ENCODE measurements at places on chromosomes 5 and 9.
A peak's percentile ranks its signal among the peaks of the same experiment; 100 is the strongest.

- no peak for DNase-seq
These were observed 41.3 kb upstream of the HAND1 start for GRCh38 chr5:154519359-154519758.

DNA sequence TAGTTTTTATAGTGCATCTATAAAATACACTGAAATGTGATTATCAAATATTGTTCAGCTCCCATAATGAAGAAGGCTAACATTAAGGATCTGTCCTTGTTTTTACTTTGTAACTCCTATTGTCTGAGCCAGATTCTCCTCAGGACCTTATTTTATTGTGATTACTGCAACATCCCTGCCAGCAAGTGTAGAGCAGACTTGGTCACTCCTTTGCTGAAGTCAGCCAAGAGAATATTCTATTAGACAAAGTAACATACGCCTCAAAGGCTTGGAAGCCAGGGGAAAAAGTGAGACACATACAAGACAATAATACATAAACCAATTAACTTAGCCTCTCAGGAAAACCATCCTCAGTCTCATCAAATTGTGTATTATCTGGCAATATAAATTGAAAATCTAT lies 269.6 kb downstream of the ARL15 start:
- DNase-seq: no peak

DNA sequence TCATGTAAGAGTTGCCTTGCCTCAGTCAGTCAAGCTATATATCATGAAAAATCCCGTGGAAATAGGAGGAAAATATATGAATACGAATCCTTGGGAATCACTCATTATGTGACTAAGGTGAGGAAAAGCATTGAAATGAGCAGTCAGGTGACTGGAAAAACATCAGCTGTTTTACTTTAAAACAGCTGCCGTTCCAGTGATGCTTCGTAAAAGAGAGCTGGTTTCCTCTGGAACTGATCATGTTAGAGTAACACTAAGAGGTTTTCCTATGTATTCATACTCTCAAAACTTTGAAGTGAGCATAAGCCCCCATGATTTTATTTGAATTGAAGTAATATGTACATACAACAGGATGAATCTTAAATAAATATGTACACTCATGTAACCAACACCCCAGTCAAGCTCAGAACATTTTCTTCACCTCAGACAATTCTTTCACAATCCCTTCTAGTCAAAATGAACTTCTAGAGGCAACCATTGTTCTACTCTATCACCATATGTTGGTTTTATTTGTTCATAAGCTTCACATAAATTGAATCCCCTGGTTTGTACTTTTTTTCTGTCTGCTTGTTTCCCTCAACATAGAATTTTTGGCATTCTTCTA lies 107.7 kb downstream of the SLC25A46 start:
- DNase-seq: no peak

DNA sequence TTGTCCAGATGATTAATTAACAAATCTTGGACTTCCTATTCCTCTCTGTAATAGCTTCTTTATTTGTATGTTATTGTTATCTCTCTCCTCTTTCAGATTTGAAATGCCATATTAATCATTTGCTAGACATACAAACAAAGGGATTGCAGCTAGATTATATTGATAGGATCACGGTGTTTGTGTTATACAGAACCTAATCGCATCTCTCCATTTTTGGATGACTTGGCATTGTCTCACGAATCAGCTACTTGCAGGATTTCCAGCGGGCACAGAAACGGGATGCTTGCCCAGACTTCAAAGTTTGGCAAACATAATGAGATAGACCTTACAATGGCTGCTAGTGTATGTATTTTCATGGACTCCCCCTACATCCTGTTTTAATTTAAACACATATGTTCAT lies 368.1 kb downstream of the TLE4 start:
- DNase-seq: no peak

DNA sequence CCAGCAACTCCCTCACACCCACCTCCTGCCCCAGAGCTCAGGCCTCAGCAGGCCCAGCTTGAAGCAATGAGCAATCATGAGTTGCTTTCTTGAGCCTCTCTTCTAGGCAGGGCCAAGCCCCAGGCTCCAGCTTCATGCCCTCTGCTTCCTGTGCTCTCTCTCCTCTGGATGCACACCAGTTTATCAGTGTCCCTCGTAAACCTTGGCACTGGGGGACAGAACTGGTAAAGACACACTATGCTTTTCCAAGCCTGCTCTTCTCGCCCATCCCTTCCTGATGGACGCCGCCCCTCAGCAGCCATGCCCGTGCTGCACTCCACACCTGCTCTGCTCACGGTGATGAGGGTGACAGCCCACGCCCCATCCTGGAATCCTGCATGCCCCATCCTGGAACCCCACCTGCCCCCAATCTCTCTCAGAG lies 49.4 kb upstream of the ORM1 start:
- no peak for DNase-seq

DNA sequence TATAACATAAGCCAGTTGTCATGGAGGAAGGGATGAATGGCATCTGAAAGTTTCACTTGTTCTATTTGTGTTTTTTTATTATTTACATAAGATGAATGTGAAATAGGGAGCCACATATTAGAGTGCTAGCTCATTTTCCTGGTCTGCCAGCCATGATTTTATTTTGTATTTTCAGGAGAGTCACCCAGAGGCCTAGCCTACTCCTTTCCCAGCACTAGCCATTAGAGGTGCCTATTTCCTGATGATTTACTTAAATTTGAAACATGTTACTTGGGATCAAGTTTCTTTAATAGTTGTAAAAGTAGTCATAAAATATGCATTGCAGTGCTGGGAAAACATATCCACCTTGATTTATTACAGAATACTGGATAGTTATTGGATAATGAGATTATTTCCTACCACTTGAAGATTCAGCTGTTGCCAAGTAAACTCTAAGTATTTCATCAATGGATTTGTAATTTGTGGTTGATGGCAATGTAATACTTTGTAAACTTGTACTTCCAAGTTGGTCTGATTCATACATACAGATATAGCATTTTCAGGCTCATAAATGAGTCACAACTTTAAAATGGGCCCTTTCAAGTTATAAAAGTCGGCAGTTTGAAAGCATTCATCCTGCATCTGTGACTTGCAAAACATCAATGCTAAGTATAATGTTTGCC lies 50.8 kb downstream of the KCNN2 start:
- DNase-seq: no peak

DNA sequence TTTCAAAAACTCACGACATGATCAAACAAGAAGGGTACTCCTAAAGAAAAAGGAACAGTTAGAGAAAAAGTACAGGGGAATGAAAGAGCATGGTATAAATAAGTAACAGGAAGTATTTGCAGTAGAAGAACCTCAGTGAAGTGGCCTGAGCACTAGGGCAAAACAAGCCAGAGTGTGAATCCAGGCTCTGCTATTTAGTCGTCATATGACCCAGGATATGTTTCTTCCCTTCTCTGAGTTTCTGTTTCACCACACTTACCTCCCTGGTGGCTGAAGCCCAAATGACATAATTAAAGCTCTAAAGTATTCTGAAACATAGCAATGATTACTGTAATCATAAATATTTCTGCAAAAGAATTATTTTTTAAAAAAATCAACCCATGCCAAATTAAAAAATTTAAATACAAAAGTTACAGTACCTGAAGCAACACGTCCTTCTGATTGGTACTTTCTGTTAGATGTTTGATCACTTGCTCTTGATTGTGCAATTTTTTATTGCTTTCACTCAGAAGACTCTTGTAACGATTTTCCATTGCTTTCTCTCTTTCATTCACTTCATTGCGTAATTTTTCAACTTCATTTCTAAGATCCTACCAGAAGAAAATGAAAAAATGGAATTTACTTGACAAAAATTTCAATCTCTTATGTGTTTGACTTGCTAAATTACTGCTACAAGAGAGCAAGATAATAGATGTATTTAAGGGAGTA lies 88.9 kb downstream of the CDK5RAP2 start:
- no peak for DNase-seq

- peak; percentile 49 for DNase-seq
These were observed 90.6 kb downstream of the ANXA2R start for GRCh38 chr5:42949348-42950115.

- no peak for DNase-seq
These were observed 102.9 kb upstream of the LRRTM2 start for GRCh38 chr5:138978080-138978479.

All from T-helper 9 cell (primary cell).